NCI-H1436 (cell line): ENCODE measurements at places on chromosomes 3 and 15.

- no peak for DNase-seq
These were observed 33.9 kb downstream of the DET1 start for GRCh38 chr15:88512601-88513000.

DNA sequence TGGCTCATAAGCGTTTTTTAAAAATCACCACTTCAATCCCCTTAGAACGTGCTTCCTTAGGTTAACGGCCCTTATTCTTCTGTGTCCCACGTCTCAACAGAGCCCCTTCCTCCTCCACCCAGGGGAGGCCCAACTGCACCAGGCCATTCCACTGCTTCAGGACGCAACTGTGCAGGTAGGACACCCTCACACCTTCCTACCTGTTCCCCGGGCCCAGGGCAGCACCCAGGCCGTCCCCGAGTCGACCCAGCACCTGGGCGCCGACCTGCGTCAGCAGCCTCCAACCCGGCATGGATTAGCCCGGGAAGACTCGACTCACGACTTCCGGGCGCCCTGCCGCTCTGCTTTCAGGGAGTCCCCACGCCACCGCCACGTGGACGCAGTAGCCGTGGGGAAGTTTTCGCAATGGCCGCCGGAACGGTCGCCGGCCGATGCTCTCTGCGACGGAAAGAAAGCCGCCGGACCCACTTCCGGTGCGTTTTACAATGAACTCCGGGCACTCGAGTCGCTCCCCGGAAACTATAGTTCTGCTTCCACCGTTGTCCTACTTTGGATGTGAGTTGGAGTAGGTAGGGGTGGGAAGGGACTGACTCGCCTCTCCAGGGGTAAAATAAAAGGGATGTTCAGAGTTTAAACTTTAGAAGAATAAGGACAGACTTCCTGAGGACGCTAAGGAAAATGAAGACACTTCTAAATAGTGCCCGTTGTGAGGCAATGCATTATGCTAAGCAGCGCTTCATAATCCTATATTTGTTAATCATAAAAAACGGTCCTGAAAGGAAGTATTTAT lies at the start of gene MRPL3:
TSS of gene MRPL3 (minus strand) at position 442 of the 790 bp plus-strand sequence. CDS start at position 292, 150 bp downstream.
- peak; percentile 94 for DNase-seq

DNA sequence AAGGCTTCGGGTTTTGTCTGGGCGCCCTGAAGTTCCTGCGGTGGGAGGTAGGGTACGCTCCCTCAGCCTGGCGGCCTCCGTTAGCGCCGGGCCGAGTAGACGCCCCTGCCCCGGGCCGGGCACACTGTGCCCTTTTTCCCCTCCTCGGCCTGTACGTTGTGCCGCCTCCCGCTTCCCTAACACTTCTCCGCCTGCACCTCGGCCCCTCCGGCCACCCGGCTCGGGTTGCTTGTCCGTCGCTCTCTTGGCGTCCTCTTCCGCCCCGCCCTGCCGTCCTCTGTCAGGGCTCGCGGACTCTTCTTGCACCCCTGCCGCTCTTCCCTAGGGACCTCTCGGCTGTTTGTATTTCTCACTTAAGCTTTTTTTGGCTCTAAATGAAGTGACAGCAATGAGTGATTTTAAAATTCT lies 384 bp downstream of the KNL1 start:
- peak; percentile 45 for DNase-seq

- DNase-seq, result no peak
These were observed 72.6 kb downstream of the ZBTB20 start for GRCh38 chr3:115074502-115074901.

DNA sequence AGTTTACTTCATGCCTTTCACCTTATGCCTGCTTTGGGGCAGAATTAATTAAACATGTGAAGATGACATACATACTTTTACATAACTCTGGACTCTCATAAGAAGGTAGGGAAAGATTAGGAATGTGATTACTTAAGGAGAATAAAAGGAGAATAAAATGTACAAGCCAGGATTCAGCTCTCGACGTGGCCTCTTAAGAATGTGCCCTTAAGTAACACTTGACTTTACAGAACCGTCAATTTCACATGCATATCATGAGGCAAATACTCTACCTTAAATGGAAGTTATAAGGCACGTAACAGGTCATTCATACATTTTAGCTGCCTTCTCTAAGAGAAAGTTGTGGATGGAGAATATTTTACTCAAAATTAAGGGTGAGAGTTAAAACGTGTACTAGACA lies 263.7 kb upstream of the LMCD1 start:
- DNase-seq, result no peak

- DNase-seq, result peak; percentile 60
These were observed 160.9 kb downstream of the SMAD6 start for GRCh38 chr15:66862940-66863335.

GRCh38 chr3:30646181-30646876 lies 39.9 kb downstream of the TGFBR2 start:
- DNase-seq, result no peak

DNA sequence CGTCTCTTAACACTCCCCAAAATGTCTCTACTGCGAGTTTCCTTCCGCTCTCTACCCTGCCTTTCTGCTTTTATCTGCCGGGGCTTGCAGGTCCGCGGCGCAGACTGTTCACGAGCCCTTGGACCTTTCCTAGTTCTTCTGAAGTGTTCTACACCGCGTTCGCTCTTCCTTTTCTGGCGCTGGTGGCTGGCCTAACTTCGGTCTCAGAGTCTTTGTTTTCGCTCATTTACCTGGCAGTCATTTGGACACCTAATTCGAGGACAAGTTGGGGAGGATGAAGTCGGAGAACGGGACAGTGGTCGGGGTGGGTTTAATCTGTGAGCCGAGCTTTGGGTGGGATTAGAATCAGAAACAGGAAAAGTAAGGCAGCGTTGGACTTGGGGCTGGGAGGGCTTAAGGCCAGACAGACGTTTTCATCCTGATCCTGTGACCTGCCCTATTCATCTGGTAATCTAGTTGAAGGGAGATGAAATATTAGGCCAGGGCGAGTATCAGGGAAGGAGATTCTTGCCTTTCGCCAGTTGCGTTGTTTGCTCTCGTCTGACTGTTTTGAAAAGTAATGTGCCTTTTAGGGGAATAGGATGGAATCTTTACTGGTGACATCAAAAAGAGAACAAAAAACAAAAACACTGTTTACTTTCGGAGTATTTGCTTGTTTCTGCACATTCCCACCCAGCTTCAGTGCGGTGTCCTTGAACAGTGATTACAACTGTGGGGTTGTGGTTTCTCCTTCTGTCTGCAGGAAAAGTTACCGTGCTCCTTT lies 1.8 kb downstream of the DIPK2A start:
- DNase-seq, result no peak

- DNase-seq, result no peak
These were observed 968.4 kb downstream of the FHIT start for GRCh38 chr3:60282866-60283265.

DNA sequence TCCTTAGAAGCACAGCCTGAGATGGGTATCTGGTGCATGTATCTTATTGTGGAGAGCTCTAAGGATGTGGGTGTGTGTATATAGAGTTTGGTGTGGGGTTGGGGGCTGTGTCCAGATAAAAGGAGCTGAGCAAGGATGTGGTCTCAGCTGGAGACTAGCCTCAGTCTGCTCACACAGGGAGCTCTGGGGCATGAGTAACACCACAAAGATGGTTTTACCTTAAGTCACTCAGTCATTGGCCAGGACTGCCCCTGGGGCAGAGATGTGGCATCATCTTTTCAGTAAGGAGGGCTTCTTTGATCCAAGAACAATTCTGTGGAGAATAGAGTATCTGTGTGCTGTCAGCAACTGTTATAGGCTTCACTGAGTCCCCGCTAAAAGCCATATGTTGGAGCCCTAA lies 163.4 kb upstream of the NUDT16 start:
- no peak for DNase-seq

DNA sequence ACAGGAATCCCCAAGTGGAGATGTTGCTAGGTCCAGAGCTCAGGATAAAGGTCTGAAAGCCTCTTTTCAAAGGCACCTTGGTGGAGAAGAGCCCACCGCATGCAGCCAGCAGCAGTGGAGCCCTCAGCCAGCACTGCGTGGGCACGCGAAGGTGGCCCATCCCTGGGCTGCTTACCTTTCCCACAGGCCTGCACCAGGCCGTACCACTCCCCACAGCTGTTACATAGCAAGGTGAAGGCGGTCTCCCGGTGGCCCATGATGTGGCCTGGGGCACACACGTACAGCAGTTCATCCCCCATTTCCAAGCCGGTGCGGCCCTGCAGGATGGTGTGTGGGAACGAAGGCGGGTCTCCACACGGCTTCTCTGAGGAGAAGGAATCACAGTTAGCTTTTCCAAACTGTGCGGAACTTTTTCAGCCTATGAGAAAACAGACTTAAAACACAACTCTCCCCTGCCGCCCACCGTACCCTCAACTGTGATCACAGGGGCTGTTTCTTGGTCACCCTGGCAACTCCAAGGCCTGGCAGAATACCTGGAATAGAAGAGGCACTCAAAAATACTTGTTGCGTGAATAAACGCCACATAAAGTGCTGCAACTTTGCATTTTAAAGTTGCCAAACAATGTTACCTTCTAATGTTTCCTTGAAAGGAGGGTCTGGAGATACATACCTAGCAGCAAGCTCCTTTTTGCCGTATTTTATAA lies 43.7 kb downstream of the SUSD5 start:
- no peak for DNase-seq

- DNase-seq, result no peak
These were observed 966.1 kb downstream of the AGBL1 start for GRCh38 chr15:87045746-87046145.

DNA sequence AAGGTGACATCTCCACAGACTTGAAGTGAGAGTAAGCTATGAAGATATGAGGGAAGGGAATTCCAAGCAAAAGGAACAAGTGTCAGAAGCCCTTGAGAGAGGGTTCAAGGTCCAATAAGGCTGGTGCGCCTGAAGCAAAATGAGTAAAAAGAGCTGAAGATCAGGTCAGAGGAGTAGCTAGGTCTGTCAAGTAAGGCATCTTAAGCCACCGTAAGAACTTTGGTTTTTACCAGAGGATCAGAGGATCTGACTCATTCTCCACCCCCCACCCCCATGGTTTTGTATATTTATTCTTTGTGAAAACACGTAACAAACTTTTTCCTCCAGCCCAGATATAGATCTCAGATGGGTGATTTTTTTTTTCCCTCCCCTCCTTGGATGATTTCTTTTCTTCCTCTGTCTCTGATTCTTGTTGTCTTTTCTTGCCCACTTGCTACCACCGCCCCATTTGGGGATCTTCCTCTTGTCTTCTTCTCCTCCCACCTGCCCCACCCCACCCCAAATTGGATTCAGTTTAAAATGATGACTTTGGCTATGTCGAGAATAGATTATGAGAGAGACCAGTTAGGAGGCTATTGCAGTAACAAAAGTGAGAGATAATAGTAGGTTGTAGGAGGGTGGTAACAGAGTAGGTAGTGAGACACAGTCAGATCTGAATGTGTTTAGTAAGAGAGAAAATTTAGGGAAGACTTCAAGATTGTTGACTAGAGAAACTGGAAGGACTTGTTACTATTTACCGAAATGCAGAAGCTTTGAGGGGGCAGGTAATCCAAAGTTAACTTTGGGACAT lies 6.1 kb downstream of the TRMT10C start:
- DNase-seq, result no peak

DNA sequence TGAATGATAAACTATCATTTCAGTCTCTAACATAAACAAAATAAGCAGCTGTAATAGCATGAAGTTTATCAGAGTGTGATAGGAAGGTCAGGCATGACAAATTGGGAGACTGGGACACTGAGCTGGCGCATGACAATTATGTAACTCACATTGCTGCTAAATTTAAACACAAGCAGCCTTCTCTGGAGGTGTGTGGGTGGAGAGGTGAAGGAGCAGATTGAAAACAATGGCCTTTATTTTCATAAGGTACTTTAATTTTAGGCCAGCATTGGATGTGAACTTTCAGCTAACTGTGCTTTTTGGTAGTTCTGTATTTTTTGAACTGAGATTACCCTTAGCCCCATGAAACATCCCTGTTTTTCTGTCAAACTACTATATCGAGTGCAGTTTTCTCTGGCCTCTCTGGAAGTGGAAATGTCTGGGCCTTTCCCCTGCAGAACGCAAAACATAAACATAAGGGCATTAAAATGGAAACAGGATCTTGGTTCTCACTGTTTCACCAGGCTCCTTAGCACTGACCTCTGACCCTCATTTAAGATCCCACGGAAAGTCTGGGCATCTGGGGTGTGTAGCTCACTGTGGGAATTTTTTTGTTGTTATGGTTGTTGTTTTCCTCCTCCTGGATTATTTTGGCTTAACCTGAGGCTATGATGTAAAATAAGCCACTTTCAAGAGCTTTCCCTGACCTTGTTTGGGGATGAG lies 160.1 kb upstream of the DPH6 start:
- DNase-seq, result no peak

GRCh38 chr3:149547954-149548668 lies 73.6 kb downstream of the TM4SF4 start:
- DNase-seq, result no peak

DNA sequence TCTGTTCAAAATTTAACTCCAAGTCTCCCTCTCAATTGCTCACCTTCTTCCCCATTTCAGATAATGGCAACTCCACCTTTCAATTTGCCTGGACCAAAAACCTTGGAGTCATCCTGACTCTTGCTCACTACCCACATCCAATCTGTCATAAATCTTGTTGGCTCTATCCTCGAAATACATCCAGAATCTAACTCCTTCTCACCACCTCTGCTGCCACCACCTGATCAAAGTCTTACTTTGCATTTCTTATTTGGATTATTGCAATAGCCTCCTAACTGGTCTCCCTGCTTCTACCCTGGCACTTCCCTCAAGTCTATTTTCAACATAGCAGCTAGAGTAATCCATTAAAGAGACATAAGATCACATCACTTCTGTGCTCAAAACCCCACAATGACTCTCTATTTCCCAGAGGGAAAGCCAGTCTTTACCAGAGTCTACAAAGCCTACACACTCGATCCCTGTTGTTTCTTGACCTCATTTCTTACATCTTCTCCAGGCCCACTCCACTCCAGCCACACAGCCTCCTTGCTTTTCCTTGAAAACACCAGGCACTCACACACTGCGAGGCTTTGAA lies 86.6 kb downstream of the GPR156 start:
- no peak for DNase-seq

GRCh38 chr15:101427606-101428487 lies 61.7 kb downstream of the PCSK6 start:
- DNase-seq, result no peak

DNA sequence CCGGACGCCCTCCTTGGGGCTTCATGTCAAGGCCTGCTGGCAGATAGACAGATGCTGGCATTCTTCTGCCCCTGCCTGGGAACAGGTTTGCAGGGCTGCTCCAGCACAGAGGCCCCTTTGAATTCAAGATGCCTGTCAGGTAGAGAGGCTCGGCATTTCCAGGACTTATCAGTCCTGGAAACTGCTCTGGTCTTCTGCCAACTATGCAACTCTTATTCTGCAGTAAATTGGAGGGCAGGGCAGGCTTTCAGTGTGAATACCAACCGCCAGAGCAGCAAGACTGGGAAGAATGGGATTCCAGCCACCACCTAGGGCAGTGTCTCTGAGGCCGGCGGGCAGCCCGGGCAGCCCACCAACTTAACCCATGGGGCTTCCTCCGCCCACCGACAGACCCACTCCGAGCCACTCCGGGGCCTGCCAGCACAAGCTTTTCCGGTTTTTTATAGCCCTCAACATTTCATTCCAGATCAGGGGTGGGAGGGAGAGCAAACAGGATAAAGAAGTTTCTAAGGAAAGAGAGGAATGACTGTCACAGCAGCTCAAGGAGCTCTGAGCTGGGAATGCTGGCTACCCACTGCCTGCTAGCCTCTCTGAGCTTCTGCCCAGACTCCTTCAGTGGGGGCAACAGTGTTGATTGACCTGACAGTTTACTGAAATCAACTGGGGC lies 140.9 kb downstream of the NTRK3 start:
- no peak for DNase-seq

- no peak for DNase-seq
These were observed 8.8 kb downstream of the BCL2A1 start for GRCh38 chr15:79962178-79962577.
